Activated T-cell treated with anti-CD3 and anti-CD28 coated beads for 24 hours (primary cell): ENCODE measurements at places on chromosomes 7 and 10.

DNA sequence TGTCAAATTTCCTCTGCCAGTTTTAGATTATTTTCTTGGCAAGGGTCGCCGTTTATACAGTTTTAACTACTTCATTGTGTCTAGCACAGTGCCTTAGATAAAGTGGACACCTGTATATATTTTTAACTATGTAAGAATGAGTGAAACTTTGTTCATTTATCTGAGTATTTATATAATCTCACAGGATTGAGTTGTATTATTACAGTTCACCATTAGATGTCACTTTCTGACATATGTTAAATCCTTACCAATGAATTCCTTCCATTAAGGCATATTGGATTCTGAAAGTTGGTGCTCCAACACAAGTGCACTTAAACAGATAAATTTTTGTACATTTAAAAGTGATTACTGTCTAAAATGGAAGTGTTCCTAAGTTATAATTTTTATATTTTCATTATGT is 43.0 kb downstream of the ZMYND11 start:
- DNase-seq = no peak

GRCh38 chr10:69329721-69330178 is 51.5 kb downstream of the HK1 start:
- no peak for DNase-seq

- no peak for DNase-seq
These were observed 55.4 kb downstream of the A1CF start for GRCh38 chr10:50830066-50830465.

DNA sequence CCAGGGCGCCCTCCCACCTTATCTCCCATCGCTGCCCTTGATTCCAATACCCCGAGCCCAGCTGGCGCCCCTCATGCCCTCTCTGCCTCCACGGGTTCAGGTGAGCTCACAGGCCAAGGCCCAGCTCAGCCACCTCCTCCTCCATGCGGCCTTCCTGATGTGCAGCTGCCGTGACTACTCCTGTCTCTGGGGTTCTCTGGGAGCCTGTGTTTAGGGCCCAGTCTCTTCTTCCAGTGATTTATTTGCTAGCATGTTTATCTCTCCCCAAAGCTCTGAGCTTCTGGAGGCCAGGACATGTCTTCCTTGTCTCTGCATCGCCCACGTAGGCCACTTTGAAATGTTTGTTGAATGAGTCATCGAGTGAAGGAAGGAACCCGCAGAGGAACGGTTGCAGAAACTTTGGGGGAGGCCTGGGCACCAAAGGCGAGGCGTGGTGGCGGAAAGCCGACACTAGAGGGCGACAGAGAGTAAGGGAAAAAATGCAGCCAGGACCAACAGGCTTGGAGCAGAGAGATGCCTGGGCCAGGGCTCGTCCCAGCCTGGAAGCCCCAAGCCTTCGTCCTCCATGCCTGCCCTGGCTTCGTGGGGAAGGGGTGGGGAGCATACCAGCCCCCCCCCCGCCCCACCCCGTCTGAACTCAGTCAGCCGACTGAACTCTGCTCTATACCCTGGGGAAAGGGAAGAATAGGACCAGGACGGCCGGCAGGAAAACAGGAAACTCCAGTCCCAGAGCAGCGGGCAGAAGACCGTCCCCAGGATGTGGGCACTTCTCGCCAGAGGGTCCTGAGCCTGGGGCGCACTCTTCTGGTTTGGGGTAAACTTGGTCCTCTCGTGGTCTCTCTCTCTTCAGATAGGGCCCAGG is 10.9 kb upstream of the HSPB1 start:
- DNase-seq = peak; percentile 88

DNA sequence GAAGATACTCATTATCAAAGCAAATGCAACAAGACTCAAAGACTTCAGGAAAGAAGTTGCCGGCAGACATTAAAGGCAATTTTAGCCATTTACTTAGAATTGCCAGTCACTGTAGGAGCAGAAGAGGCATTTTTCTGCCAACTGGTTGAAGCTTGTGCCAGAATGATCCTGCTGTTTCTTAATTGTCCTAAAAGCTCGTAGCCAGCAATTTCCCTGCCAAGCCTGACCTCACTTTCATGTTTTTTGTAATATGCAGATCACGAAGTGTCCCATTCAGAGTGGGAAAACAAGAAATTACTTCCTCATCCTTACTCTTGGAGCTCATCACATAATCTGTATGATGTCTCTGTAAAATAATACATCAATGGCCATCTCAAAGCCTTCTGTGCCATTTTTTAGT is 130.9 kb upstream of the ANKRD1 start:
- DNase-seq = no peak

- no peak for DNase-seq
These were observed 51.2 kb upstream of the SGCE start for GRCh38 chr7:94706996-94707740.

- peak; percentile 60 for DNase-seq
These were observed 21.3 kb downstream of the TMEM176B start for GRCh38 chr7:150778738-150779301.

DNA sequence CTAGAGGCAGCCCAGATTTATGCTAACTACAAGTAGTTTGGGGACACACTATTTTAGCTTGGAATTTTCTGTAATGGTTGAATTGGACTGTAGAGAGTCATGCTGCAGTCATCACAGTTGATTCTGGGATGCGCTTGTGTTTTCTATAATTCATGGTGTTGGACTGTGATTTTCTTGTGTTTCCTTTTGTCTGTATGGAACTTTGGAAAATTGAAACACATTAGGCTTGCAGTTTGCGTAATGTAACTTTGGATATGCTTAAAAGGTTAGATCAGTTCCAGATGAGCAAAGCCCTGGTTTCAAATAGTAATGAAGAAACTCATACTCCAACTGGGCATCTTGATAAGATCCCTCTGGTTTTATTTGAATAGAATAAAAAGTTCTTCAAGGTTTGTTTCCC is 502.2 kb downstream of the ARL4A start:
- DNase-seq = no peak

- no peak for DNase-seq
These were observed 38.5 kb upstream of the LBX1 start for GRCh38 chr10:101267776-101268175.

- no peak for DNase-seq
These were observed 7.6 kb downstream of the ATP5F1C start for GRCh38 chr10:7795605-7796004.

DNA sequence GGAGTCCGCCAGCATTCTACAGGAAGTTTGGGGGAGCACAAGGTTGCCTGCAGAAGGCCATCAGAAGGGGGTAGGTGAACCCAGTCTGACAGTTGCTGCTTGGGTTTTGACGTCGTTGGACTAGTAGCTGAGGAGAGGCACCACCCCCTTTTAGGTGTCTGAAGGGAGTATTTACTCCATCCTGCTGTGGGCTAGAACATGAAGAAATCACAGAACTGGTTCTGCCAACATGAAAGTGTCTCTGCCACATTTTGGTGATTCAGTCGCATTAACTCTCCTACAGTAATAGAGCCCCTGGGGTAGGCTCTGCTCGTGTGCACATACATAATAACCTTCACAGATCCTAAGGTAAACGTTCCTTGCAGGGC is 834 bp upstream of the TRIL start:
- DNase-seq = no peak

DNA sequence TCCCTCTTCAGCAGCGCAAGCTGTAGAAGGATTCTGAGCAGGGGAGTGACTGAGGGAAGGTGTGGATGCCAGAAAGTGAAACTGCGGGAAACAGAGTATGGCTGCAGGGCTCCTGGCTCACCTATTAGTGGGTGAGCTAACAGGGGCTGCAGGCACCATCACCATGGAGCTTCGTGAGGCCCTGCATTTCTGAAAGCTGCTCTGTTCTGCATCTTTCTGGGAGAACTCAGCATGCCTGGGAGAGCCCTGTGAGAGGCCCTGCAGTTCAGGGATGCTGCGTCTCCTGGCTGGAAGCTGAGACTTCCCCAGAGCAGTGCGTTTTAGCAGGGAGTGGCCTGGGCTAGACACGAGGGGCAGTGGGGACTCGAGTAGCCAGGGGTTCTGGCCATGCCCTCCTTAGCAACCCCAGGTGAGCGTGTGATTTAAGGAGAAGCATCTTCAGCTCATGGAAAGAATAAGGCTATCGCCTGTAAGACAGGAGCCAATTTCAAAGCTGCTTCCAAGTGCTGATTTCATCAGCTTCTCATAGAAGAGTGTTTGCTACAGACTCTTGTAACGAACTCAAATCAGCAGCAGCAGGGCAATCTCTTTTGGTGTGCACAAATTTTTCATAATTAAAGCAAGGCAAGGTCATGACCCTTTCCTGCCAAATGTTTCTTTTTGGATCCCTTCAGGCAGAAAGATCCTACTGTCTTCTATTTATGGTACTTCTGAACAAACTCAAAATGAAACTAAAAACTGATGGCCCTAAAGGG is 293.6 kb upstream of the ZNF32 start:
- DNase-seq = no peak

- DNase-seq = no peak
These were observed 148.2 kb upstream of the TNS3 start for GRCh38 chr7:47730142-47730541.

DNA sequence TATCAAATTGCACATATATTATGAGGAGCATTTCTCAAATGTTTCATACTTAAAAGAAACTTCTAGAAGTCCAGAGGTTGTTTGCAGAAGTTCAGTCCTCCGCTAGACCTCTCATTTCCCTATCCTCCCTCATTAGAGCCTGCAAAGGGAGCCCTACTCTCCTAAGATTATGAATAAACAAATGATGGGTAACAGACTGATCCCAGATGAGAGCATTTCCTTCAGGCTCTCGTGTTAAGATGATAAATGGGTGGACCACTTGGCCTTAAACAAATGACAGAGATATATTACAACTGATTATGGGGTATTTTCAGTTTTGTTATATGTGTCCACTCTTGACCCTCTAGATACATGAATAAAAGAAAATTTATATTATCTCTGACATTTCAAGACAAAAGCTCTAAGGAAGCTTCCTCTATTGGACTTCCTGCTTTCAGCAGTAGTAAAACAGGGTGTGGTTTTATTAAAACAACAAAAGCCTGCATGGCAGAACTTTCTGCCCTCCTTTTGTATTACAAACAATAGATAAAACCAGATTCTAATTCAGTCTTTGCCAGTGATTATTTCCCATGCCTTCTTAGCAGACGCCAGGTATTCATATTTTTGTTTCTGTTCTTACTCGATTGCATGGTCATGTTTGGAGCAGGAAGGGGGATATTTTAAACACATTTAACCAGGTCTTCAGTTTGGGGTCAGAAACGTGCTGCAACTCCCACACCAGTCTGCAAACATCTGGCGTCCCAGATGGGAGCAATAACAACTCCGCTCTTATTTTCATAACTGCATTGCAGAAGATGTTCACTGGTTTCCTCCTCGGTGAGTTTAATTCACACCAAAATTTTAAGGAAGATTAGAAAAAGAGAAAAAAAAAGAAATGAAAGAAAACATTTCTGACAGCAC is 52.4 kb upstream of the FAM204A start:
- DNase-seq = no peak

DNA sequence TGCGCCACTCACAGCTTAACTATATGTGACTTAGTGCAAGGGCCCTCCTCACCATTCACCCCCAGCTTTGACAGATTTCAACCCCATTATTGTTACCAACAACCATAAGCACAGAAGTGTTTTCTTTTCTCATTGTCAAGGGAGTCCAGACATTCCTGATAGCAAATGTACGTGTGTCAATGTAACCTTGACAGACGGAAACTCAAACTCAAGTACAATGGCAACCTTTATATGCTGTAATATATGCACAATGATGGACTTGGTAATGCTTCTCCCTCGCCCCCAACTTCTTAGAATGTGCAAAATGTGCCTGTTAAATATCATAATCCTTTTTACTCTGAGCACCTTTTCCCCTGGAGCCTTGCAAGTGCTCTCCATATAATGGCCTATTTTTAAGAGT is 34.7 kb downstream of the CYCS start:
- no peak for DNase-seq

DNA sequence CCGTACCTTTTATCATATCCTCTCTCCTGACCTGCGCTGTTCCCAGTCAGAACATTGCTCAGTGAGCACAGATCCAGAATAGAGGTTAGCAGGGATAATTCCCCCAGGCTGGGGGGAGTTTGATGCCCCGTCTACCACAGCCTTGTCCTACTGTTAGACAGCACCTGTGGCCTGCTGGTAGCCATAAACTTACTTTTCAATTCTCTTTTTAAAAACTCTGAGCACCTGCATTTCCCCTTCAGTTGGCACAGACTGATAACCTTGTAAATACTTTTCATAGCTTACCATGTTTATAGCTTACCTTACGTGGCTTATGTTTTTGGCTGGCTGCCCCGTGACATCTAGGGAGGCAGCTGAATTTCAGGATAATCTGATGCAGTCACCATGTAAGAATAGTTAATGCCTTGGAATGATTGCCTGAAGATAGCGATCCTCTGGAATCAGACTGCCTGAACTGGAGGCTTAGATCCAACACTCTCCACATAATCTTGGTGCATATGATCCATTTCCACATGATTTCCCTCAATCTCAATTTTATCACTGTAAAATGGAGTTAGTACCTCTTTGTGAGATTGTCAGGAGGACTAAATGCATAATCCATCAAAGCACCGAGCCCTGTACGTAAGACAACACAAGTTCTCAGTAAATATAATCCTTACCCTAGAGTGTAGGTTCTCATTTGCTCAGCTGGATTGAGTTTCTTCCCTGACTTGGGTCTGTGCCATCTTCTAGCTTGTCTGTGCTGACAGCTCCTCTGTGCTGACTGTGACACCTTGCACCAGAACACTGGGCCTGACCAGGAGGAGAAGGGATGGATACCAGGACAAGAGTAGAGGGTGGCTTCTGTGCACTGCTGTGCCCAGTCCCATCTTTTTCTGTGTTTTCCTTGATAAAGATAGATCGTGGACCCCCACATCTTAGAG is 111.7 kb upstream of the GJD4 start:
- DNase-seq = no peak

- DNase-seq = no peak
These were observed 335.3 kb downstream of the PLXNA4 start for GRCh38 chr7:132240821-132241422.

DNA sequence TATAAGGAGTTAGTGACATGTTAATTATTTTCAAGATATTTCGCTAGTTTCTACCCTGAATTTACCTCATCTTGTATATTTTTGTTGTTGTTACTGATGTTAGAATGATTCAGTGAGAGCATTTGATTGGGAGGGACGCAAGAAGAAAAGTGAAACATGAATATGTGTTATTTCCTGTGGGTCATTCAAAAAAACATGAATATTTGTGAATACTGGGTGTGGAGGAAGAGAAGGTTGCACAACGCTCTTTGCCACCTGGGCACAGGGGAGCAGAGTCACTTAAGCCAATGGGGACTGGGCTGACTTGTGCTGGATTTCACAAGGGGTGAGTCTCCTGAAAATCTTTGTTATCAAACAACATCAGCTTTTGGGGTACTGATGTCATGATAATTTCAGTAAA is 39.5 kb downstream of the AGK start:
- DNase-seq = no peak

DNA sequence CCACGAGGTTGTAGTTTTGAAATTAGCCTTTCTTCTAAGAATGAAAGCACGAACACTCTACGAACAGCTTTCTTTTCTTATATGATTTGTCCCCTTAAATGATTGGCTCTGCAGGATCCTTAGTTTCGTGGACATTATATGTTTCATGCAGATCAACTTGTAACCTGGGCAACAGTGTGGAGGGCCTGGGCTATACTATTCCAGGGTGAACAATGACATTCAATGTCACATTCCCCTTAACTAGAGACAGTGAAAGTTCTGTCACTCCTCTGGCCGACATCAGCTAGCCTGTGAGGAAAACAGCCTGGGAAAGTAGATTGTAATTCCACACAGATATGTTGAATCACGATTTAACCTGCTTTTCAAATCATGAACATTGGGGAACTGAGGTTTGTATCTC is 23.4 kb downstream of the TAS2R16 start:
- no peak for DNase-seq
